Progenitor cell of endocrine pancreas (in vitro differentiated cells): ENCODE measurements at places on chromosomes 5 and 9.

GRCh38 chr9:20397348-20397747, 225.0 kb downstream of the MLLT3 start:
- DNase-seq, result no peak

- DNase-seq, result no peak
Measured at GRCh38 chr9:37942621-37943344, 38.9 kb upstream of the SLC25A51 start.

- no peak for DNase-seq
Measured at GRCh38 chr5:20572614-20573013, 584.6 kb upstream of the CDH18 start.

GRCh38 chr5:119218830-119219782, 136.7 kb upstream of the TNFAIP8 start:
- no peak for DNase-seq

DNA sequence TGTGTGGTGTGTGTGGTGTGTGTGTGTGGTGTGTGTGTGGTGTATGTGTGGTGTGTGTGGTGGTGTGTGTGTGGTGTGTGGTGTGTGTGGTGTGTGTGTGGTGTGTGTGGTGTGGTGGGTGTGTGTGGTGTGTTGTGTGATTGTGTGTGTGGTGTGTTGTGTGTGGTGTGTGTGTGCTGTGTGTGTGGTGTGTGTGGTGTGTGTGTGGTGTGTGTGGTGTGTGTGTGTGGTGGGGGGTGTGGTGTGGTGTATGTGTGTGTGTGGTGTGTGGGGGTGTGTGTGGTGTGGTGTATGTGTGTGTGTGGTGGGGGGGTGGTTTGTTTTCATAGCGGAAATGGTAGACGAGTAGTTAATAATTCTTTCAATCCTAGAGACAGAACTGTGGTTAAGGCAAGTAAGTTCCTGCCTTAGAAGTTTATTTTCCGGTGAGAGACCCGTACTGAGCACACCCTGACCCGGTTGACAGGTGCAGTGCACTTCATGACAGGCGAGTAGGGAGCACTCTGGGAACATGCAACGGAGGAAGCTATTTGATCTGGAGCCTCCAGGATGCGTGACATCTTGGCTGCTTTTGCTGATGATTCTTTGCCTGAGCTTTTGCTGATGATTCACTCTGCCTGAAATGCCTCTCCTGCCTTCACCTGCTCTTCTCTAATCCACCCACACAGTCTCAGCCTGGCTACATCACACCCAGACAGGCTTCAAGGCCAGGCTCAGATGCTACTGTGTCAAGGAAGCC, 21.7 kb upstream of the FAT2 start:
- no peak for DNase-seq

- DNase-seq, result no peak
Measured at GRCh38 chr9:129254566-129255287, 76.7 kb upstream of the IER5L start.

- DNase-seq, result no peak
Measured at GRCh38 chr5:10617103-10617502, 53.2 kb downstream of the ANKRD33B start.

DNA sequence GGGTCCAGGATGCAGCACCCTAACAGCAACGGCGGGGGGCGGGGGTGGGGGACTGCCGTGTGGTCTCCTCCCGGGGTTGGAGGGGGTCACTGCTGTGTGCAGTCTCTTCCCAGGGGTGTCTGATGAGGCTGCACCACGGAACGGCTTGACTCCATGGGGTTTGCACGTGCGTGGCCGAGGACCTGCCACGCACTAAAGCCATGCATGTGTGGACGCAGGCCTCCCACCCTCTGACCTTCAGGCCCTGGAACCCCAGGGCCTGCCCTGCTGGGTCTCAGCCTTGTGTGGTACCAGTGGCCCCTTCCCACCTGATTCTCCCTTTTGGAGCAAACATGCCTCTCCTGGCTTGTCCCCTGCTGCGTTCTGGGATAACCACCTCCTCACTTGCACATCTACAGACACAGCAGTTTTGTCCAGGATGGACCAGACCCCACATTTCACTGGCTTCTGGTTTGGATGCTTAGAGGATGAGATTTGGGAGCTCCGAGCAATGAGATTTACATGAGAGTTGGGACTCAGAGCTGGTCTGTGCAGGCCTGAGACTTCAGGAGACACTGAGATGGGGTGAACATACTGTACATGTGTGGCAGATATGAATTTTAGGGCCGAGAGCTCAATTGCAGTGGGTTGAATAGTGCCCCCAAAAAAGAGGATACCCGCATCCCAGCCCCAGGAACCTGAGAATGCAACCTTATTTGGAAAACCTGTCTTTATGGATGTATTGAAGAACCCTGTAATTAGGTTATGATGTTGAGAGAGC, 45.8 kb downstream of the SLC12A7 start:
- DNase-seq, result no peak

DNA sequence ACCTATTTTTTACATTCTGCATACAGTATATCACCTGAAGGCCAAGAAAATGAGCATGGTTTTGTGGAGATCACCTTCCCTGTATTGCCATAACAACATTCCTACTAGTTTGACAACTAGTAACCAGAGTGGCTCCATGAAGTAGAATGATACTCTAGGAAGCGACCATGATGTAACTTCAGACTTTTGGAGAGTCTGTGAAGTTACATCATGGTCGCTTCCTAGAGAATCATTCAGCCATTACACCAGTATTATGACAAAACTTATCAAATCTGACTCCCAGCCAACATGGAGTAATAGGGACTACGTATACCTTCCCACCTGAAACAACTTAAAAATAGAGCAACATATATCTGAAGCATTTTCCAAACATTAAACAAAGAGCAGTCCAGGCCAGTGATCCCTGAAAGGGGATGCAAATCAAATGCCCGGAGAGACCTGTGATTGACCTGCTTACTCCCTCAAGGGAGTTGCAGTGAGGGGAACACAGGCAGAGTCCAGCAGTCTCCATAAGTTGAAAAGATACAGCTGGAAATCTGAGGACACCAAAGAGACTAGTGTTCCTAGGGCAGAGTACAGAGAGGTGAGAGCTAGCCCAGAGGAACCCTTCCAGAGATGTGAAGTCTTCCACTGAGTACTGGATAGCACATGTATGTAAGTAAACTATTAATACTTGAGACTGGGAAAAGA, 7.8 kb downstream of the ECM2 start:
- no peak for DNase-seq

- no peak for DNase-seq
Measured at GRCh38 chr9:127451608-127451857, 223 bp downstream of the LRSAM1 start.

DNA sequence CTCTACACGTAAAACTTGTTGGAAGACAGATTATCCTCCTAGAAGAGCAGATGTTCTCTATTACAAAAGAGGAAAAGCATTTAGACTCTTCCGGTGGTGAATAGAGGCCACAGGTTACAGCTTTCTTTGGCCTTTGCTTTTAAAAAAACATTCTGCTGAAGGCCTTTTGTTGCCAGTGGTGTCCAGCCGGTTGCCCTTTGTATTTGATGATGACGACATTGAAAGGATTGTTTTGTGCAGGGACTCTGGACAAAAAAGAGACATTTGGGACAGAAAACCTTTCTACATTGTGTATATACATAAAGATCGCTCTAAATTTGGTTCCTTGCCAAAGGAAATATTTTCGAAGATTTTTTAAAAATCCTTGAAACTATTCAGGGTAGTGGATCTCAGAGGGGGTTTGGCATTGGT, 180.3 kb downstream of the C9orf152 start:
- no peak for DNase-seq

GRCh38 chr9:132651259-132651658, 18.5 kb downstream of the DDX31 start:
- no peak for DNase-seq
